ENCODE measurements at places on chromosomes 4 and X.

DNA sequence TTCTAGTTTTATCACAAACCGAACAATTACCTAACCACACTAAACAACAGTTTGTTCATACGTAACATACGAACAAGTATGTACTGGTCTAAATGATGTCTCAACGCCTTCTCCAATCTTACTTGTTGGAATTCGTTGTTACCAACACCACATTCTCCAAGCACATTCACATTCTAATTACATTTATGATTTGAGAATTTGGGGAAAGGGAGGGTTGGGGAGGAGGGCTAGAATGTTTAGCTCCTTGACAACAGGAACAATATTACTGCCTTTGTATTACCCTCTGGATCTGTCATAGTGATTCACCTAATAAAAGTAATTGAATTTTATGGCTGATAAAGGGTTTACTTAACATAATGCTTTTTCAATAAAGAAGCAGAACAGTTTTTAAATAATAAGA is 24.4 kb downstream of the LCORL start:
- DNase-seq = no peak

GRCh38 chrX:131394384-131394783 is 105.3 kb upstream of the IGSF1 start:
- no peak for DNase-seq

DNA sequence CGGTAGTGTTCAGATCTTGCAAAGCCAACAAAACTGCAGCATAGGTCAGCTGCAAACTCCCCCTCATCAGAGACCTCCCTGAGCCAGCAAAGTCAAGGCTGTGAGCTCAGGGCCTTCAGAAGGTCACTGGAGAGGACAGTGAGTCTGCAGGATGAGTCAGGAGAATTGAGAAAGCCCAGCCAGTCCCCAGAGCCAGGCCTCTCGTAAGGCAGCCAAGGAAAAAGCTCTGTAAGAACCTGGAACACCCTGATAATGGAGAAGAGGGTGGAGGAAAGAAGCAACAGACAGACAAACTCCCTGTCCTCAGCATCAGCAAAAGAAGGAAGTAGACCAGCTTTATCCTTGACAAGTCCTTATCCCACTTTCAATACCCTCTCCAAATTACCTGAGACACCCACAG is 33.0 kb downstream of the GRIA3 start:
- DNase-seq = no peak

DNA sequence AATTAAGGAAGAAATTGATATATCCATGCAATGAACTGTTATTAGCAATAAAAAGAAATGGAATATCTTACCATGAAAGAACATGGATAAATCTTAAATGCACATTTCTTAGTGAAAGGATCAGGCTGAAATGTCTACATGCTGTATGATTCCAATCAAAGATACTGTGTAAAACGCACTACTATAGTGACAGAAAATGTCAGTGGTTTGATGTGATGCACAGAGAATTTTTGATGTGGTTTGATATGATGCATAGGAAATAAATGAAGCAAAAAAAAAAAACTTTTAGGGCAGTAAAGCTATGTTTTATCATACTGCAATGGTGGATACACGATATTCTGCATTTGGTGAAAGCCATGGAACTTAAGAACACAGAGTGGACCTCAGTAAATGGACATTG is 547.6 kb downstream of the GABRG1 start:
- DNase-seq = no peak

- no peak for DNase-seq
These were observed 89.4 kb downstream of the AFF1 start for GRCh38 chr4:87024201-87024600.

DNA sequence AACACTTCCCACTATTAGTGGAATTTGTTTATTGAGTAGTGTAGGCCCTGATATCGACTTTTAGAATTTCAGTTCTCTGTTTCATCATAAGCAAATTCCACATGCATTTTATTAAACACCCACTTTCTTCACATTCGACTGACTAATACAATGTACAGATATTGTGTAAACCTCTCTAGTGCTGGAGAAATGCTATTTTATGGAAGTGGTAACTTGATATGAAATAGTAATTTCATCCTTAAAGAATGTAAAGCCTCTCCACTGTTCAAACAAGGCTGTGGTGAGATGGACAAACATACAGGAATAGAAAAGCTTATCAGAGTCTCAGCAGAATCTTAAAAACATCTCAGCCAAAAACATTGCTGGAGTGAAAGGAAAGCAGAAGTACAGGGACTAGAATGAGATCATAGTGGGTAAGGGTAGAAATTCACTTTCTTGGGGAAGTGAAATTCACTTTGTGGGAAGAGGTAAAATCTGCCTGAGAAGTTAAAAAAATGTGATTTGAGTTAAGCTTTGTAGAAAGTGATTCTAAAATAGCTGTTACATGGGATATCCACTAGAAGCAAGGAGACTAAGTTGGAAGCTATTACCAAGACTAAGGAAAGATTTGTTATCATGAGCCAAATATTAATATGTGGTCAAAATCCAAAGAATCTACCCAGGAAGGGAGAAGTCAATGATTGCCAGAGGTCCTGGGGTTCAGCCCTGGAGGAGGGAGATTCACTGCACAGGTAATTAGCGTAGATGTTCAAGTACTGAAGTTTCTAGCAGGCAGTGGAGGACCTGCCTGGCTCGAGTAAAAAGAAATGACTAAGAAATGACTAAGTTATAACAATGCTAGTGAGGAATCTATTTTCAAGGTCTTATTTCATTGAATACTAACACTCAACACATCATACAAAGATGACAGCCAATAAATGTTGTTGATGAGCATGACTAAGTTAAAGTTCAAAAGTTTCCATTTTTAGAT is 398.3 kb upstream of the FAM47C start:
- DNase-seq = no peak
